RWPE1 (cell line): ENCODE measurements at places on chromosomes 3 and 15.
A peak's percentile ranks its signal among the peaks of the same experiment; 100 is the strongest.

- DNase-seq = no peak
Observed at GRCh38 chr3:98843266-98843959, 58.1 kb downstream of the DCBLD2 start.

DNA sequence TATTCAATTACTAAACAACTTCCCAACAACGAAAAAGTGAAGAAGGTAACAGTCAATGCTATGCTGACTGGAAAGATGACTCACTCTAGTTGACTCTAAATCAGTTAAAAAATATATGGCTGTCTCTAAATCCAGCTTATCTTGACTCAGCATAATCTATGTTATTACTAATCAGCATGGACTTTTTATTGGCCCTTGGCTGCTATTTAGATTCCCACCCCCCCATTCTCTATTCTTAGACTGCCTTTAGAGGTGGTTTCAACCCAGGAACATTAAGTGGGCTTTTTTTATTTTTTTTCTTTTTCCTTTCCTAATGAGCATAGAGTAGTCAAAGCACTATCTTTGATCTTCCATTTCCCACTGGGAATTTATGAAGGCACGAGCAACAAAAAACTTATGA lies 1.9 kb downstream of the PCOLCE2 start:
- DNase-seq = peak; percentile 64

DNA sequence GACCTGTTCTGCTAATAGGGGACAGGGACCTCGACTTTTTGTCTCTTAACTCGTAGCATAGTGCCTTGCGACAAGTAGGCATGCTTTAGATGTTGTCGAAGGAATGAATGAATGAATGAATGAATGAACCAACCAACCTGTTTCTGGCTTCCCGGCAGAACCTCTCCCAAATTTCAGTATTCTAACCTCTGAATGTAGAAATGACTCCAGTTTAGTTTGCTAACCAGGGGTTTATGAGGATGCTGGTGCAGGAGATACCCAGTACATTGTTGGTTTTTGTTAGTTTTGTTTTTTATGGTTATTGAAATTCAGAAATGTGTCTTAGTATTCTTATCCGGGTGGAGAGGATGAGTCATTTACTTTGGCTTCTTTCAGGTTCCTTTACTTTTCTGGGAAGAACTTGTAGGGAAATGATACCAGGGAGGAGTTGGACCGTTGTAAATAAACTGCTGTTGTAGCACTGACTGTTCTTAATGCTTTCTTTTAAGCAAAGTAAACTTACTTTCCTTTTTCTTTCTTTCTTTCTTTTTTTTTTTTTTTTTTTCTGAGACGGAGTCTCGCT lies 29.6 kb upstream of the EHHADH start:
- peak; percentile 51 for DNase-seq

DNA sequence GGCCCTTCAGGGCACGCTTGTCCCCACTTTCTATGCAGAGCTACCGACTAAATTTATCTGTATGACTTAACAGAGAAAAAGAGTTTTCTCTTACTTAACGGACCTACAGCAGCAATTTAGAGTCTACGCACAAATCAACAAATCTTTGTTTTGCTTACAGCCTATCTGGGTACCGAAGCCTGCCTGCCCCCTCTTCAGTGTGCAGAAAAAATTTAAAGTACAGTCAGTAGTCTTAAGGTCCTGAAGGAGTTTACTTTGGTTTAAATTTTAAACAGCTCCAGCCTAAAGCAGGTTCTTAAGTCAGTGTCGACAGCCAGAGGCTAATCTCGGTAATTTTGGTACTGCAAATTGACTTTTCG lies 570 bp downstream of the SACM1L start:
- DNase-seq = no peak

- peak; percentile 92 for DNase-seq
Observed at GRCh38 chr3:184176377-184177330, 2.0 kb downstream of the AP2M1 start.

GRCh38 chr3:24195504-24196230 lies 250.6 kb downstream of the NR1D2 start:
- DNase-seq = no peak

DNA sequence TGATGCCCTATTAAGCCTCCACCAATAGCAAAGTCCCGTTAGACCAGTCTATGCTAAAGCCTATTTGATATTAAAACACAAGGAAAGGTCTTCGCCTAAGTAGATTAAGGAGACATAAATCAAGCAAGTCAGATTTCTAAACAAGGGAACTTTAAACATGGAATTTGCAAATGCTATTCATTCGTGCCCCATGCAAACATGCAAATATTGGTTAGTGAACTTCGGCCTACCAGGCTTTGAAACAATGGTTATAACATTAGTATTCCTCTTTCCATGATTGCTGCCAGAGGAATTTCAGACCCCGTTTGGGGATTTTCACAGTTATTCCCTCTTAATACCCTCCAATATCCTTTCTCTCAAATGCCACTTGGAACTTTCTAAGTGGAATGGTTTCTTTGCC lies 36.9 kb upstream of the ZNF280D start:
- no peak for DNase-seq

DNA sequence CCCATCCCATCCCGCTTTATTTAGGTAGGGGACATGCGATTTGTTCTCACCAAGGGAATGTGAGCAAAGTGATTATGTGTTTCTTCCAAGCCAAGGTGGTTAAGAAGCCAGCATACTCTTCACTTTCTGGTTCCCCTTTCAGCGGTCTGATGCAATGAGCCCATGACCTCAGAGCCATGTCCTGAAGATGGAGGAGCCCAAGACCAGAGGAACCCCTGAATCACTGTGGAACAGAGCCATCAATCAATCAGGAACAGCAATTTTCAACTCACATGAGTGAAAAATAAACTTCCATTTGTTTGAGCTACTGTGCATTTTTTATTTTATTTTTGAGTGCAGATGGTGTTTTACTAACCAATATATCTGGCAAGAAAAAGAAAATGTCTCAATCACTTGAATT lies 10.8 kb downstream of the THRB start:
- no peak for DNase-seq

- DNase-seq = no peak
Observed at GRCh38 chr15:42129364-42129763, 27.1 kb downstream of the PLA2G4F start.

GRCh38 chr15:80260551-80260950 lies 8.5 kb upstream of the CTXND1 start:
- DNase-seq = no peak

DNA sequence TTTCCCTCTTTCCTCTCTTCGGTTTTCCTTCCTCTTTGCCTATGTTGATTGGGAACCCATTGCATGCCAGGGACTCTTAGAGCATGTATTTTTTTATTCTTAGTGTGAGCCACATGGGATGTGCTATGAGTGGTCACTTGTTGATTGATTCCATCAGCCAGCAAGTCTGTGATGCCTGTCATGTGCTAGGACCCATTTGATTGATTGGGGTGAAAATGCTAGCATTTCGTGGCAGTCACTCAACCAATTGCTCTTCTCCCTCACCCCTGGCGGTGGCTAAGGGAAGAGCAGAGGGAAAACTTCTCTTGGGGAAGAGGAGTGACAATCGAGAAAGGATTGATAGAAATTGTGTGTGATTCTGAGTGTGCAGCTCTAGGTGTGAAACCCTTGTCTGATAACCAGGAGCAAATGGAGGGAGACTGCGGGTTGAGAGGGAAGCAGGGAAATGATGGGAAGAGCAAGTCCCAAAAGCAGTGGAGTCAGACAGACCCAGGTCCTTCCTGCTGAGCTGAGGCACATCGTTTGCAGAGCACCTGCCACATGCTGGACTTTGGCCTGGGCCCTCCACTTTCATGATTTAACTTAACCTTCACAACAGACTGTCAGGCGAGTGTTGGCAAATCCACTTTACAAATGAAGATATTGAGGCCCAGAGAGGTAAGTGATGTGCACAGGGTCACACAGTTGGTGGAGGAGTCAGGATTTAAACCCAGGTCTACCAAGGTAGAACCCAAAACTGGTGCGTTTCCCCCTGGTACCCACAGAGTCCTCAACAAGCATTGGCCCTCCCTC lies 40.0 kb downstream of the SLC6A11 start:
- DNase-seq = no peak

DNA sequence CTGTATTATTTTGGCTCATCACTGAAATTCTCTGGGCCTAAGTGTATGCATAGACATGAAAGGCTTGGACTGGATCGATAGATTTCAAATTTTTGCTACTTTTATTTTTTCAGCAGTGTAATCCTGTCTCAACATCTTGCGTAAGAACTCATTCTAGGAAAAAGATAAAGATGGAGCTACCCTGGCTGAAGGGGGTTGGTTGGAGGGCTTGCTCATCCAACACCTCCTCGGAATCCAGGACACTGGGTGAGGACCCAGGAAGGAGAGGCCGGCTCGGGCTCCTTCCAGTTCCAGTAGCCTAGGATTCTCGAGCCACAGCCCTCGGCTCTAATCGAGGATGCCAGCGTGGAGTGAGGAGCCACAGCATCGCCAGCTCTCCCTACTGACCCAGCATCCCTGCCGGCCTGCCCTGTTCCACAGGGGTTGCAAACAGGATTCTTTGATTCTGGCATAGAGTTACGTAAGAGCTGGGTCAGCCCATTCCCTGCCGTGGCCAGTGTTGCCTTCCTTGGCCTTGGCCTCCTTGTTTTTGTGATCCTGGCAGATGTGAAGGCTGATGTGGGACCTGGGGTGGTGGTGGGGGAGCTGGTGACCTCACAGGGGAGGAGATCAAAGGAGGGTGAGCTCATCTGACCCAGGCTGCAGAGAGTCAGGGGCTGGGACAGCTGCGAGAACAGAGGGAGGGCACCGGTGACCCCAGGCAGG lies 149.5 kb downstream of the ALDH1A2 start:
- no peak for DNase-seq

GRCh38 chr3:95134693-95135413 lies 1072.0 kb downstream of the NSUN3 start:
- no peak for DNase-seq

DNA sequence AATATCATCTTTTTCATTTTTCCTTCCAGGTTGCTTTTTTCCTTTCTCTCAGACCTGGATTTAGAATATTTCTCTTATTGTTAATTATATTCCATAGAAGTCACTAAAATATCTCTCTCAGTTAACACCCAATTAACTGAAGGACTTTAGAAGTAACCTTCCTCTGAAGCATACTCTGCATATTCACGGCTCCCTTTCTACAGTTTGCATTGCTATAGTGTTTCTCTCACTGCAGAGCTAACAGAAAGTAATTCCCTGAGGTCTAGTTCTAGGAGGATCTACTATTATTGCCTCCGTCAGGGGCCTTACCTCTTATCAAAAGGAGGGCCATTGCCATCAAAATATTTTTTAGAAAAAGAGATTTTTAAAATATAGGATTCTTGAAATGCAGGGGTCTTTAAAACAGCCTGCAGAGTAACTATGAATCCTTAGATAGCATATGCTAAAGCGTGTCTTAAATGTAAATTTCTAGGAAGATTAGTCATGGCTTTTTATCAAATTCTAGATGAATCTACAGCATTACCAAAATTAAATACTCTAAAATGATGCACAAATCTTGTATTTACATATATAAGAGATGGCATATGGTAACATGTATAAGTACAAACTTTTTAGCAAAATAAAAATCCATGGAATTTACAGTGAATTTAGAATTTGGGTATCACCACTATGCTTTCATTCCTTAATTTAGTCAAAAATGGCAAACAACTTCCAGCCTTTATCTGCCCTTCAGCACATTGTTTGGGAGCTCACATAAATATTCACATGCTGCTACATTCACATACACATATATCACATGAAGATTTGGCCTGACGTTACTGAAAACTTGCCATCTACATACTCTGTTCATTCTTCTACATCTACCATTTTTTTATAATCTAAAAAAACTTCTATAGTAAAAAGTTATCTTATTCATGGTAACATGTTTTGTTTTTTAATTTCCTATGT lies 696.8 kb downstream of the OTOL1 start:
- no peak for DNase-seq

GRCh38 chr15:65087873-65088642 lies 11.5 kb downstream of the KBTBD13 start:
- no peak for DNase-seq

- no peak for DNase-seq
Observed at GRCh38 chr3:171342783-171343420, 117.3 kb downstream of the TNIK start.

- DNase-seq = no peak
Observed at GRCh38 chr15:69656271-69657030, 203.8 kb downstream of the RPLP1 start.

GRCh38 chr15:81394603-81395002 lies 20.6 kb upstream of the TMC3 start:
- peak; percentile 33 for DNase-seq

DNA sequence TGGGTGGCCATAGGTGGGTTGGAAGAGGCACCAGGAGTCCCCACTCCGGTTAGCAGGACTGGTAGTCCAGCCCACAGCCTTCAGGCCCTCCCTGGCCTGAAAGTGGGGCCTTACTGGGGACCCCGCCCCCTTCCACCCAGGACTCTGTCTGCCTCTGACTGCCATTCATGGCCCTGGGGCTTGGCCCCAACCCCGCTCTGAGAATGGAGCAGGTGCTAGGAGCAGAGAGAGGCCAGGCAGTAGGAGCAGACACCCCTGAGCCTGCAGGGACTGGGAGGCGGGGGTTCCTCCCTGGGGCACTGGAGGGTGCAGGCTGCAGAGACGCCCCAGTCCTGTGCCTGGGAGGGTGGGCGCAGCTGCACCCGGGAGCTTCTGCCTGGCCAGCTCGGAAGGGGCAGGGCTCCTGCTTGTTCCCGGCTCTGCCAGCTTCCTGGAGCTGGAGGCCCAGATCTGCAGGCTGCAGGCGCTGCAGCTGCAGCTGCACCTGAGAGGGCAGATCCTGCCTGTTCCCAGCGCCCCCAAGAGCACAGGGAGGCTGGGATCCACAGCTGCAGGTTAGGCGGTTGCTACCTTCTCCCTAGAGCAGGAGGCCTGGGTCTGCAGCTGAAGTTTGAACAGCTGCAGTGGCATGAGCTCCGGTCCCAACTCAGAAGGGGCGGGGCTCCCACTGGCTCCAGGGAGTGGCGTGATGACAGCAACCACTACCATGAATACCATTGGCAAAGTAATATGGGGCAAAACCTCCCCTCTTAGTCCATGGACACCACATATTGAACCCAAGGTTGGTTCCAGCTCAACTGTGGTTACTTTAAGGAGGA lies 194.7 kb downstream of the SQOR start:
- DNase-seq = no peak

- DNase-seq = peak; percentile 85
Observed at GRCh38 chr3:177478170-177478867, 281.0 kb upstream of the TBL1XR1 start.

DNA sequence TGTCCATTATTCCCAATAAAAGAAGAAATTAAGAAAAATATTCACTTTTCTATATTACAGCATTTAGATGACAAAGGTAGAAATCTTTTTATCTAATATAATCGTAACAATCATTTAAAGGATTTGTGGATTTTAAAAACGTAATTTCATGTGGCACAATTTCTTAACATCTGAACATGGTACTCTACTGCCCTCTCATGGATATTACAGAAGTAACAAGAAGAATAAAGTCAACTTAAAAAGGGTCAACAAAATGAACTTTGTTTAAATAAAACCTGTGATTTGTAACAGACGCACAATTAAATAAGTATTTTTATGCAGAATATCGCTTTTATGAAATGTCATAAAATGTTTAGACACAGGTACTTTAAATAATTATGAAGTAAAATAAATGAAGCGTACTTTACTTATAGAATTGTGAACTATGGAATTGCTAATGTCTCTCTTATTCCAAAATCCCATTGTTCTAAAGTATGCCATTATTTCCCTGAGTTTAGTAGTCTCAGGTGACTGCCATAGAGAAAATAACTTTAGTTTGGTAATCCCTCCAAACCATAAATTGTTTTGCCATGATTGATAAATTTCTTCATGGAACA lies 366.8 kb upstream of the ZNF385D start:
- peak; percentile 3 for DNase-seq

- peak; percentile 34 for DNase-seq
Observed at GRCh38 chr15:33098094-33099058, 96.1 kb downstream of the FMN1 start.

- peak; percentile 45 for DNase-seq
Observed at GRCh38 chr3:156382458-156383346, 172.2 kb downstream of the SSR3 start.

- DNase-seq = no peak
Observed at GRCh38 chr3:100954199-100954935, 38.9 kb downstream of the ABI3BP start.
